ENCODE measurements at places on chromosomes 2 and 18.

DNA sequence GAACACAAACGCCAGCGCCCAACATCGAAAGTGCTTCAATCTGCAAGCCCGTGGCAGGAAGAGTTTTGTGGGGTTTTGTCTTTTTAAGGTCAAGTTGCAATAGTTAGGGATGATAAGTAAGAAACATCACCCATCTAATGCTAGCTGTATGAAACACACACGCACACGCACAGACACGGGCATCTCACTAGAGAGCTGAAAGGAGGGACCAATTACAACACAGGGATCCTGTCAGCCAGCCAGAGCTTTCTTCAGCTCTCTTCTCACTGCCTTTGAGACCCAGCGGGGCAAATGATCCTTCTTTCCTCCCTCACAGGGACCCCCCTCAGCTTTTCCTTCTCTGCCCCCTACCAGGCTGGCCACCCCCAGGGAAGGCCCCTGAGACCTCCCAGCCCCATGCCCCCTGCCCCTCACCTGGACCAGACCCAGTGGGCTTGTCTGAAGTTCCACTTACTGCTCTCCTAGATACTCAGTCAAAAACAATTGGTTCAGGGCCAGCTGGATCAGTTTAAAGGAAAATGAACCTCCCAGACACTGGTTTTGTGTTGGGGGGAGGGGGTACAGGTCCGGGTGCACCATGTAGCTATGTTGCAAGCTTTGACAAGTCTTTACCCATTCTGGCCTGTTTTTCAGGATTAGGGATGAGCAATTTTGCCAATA is 17.9 kb downstream of the CYP26B1 start:
- no peak for ATAC-seq

DNA sequence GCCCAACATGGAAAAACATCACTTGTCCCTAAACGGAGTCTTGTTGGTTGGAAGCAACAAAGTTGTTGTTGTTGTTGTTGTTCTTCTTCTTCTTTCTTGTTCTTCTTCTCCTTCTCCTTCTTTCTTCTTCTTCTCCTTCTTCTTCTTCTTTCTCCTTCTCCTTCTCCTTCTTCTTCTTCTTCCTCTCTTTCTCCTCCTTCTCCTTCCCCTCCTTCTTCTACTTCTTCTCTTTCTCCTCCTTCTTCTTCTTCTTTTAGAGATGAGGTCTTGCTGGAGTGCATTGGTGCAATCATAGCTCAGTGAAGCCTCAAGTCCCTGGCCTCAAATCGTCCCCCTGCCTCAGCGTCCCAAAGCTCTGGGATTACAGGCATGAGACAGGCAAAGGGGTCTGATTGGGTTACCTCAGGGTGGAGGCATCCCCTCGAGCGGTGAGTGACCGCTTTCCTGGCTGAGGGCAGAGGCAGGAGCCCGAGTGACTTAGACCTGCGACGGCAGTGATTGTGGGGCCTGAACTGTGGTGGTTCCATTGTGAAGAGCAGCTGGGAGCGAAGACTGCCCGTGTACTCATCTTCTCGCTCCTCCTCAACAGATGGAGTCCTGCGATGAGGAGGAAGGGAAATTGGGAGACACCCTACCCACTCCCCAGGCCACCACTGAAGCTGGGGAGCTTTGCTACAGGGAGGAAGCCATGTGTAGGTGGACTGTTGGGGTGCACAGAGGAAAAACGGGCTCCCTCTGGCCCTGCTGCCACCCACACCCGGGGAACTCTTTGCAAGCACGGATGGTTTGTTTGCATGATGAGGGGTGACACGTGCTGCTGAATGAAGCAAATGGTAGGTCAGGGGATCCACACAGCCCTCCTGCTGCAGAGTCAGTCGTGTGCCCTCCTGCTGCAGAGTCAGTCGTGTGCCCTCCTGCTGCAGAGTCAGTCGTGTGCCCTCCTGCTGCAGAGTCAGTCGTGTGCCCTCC is 7.0 kb upstream of the PER2 start:
- no peak for ATAC-seq

- no peak for ATAC-seq
These were observed 142.0 kb upstream of the DNMT3A start for GRCh38 chr2:25483607-25484266.

DNA sequence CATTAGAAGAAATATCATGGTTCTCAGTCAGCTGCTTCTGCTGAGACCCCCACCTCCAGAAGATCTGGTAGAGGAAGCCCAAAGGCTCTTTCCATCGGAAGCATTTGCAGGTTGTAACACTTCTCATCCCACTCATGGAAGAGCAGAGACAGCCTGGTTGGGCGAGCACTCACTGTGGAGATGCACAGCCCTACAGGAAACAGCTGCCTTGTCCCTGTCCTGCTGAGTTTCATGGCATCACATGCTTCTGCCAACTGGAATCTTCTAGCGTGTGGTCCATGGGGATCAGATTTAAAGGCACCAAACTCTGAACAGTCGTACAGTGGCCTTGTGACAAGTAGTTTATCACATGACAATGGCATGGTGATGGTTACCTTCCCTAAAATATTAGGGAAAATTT is 36.3 kb upstream of the ACKR3 start:
- no peak for ATAC-seq

DNA sequence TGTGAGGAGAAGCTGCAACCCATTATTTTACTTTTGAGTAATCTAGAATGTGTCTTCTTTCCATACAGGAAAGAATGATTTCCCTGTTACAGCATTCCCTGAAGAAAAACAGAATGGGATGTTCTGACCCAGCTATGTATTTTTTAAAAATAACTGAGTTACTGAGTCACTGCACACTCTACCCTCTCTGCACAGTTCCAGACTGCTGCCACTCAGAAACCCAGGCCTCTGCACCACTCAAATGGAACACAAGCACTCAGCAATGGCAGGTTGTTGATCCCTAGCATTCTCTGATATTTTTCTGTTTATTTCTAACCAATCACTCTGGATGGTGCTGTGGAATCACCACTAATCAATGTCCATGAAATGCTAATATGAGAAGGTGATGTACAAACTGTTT is 1300.0 kb upstream of the FAM98A start:
- ATAC-seq: no peak

DNA sequence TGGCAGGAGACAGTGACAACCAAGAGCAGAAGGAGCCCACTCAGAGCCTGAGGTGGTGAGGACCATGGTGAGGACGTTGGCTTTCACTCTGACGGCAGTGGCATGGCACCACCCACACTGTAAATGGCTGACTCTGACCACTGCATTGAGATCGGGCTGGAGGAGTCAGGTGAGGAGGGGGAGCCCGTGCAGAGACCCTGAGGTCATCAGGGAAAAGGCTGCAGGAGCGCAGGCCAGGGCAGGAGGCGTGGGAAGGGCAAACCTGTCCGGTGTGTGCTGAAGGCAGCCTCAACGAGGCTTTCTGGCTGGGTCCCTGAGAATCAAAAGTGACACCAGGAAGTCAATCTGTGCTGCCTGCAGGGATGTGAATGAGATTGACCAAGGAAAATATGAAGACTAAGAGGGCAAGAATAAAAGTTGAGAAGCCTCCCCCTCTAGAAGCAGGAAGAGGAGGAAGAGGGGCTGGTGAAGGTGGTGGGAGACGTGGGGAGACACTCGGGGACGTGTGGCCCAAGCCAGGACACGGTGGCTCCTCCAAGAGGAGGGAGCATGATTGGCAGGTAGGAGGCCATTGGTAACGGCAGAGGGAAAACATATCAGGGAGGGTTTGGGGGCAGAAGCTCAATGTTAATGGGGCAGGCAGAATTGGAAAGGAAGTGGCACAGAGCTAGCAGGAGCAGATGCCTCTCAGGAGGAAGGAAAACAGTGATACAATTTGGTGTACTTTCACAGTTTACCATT is 2.0 kb upstream of the OR6B3 start:
- no peak for ATAC-seq

- peak; percentile 18 for ATAC-seq
These were observed 455 bp downstream of the C18orf32 start for GRCh38 chr18:49486606-49486952.

GRCh38 chr2:128809880-128810279 is 491.2 kb upstream of the HS6ST1 start:
- ATAC-seq: no peak

GRCh38 chr2:121319941-121320340 is 34.9 kb upstream of the TFCP2L1 start:
- no peak for ATAC-seq

DNA sequence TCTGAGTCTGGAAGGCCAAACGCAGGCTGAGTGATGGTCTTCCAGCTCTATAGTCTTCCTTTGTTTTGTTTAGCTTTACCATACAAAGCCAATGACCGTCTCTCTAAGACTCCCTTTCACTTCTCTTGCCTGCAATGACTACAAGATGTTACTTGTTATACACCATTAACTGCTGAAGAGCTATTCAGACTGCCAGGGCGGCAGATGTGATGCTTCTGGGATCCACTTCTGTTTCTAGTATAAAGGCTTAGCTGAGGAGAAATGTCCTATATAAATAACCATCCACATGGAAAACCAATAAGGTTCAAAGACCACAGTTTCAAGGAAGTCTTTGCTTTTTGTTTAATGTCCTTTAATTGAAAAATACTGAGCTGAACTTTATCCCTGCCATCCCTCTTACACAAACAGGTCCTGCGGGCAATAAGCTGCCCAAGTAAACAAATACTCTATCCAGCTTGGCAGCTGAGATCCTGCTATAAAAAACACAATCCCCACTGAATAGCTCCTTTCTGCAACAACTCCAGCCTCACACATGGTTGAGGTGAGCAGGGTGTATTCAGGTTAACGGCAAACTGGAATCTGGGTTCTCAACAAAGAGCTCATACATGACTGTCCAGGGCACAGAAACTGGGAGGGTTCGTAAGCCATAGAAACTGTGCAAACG is 124.6 kb downstream of the VIT start:
- no peak for ATAC-seq

DNA sequence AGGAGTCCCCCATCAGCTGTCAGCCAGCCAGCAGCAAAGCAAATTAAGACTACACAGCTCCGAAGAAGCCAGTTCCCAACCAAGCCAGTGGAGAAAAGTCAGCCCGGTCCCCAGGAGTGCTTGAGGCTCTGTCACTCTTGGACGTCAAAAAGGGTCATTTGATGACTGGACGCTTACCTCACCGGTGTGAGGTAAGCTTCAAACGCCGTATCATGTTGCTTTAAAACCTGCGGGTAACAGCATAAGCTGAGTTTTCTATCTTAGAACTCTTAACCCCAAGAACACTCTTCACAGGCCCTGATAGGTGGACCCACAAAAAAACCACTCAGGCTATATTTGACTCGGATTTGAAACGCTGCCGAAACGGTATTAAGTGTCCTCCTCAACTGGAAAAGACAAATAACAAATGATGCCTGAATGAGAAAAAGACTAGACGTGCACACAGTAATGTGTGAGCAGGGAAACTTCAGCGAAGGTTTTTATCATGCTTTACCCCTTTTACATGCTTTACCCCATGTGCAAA is 682 bp upstream of the LNPK start:
- ATAC-seq: peak; percentile 23

DNA sequence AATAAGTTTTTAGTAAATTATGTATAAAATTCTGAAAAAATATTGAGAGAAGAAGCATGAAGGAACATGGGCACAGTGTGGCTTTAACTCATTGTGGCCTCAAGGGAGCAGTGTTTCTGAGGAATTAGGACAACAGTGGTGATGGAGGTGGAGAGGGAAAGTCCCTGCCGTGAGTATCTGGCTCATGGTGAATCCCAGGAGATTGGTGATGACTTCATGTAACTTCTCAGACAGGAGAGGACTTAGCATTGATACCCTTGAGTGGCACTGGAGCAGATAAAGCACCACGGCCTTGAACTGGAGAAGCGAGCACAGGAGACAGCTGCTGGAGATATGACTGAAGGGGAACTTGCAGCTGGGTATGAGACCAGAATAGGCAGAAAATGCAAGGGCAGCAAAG is 35.0 kb upstream of the LRP1B start:
- ATAC-seq: peak; percentile 100

GRCh38 chr2:42223067-42223854 is 54.1 kb downstream of the EML4 start:
- peak; percentile 15 for ATAC-seq

DNA sequence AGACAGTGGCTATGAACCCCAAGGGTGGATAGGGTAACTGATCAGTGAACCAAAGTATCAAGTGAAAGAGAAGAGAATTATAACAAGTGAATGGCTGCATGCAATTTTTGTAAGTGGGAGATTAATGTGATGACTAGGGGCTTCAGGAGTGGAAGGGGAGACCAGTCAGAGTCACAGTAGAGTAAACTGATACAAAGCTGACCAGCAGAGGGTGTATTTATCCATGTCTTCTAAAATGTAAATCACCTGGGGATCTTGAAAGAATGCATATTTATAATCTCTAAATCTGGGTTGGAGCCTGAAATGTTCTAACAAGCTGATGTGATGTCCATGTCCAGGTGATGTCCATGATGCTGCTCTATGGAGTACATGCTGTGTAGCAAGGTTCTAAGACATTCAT is 1351.3 kb upstream of the CHAC2 start:
- ATAC-seq: no peak

GRCh38 chr2:85775406-85776381 is 21.9 kb downstream of the ATOH8 start:
- ATAC-seq: no peak

DNA sequence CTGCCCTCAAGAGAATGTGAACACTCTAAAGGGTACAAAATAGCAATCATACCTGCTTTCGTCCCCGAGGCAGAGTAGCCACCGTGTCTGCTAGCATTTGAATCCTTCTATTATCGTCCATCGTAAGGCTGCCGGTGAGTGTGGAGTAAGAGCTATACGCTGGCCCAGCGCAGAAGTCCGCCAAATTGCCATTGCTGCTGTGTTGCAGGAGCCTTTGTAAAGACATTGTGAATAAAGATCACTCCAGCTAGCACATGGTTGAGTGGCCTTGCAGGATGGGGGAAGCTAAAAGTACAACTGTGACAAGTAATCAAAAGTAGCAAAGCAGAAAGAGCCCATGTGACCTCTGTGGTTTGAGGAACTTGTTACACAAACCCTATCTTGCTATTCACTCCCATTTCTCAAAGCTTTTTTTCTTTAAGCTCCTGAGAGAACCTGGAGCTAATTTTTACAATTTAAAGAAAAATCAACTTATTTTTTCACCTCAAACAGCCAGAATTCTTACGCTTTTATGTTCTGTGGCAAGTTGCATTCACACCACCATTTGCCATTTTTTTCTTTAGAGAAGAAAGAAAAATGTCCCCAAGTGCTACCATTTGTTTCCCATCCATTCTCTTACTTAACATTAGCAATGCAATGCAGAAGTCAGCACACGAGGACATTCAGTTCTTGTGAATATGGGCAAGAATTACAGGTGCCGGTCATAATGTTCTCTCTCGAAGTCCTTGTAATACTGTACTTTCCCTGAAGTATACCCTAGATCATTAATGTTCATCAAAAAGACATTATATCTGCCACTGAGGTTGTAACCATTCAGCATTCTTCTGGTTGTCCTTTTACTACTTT is at the start of gene CYTIP:
Gene CYTIP, minus strand, starts transcription at position 295 of the 846 bp plus-strand sequence. Its CDS starts 69 bp downstream, at position 226.
- ATAC-seq: no peak

DNA sequence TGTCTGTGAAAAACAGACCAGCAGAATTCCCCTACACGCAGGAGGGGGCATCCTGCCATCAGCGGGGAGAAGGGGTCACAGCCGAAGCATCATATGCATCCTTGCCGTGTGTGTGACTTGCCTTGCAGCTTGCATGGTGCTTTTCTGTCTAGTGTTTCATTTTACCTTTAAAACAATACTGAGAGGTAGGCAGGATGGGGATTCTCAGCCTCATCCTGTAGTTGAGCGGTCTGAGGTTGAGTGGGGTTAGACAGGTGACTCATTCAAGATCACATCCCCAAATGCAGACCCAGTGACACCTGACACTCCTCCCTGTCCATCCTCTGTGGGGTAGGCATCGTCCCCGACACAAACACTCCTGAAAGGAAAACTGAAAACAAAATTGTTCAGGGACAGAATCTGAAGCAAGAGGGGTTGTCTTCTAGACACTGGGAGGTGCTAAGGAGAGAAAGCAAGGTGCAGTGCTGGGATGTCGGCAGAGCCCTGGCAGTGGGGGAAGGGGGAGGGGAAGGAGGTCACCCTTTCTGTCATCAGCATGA is 7.9 kb downstream of the ARL4C start:
- ATAC-seq: no peak
